ENCODE measurements at places on chromosomes 7 and 10.

DNA sequence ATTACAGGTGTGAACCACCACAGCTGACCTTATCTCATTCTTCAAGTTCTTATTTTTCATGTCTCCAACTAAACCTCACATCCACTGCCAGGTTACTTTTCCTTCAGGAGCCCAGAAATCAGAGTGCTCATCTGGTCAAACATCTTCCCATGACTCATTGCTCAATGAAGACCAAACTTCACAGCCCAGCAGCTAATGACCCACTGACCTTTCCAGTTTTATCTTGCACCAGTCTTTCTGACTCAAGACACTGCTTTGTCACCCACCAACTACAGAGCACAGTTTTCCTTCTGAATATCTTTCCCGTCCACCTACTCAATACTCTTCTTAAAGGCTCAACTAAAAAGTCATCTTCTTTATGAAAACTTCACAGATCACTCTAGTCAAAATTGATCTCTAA is 245.1 kb downstream of the CHCHD3 start:
- DNase-seq: peak; percentile 7

GRCh38 chr7:114924038-114924712 is 2.3 kb downstream of the MDFIC start:
- DNase-seq: no peak

- peak; percentile 86 for DNase-seq
Measured at GRCh38 chr10:113788604-113789083, 37.2 kb downstream of the PLEKHS1 start.

- no peak for DNase-seq
Measured at GRCh38 chr7:45082031-45082830, 6.5 kb downstream of the NACAD start.

GRCh38 chr7:101880282-101881054 is 63.0 kb downstream of the CUX1 start:
- no peak for DNase-seq

GRCh38 chr7:15367897-15368296 is 193.9 kb downstream of the AGMO start:
- no peak for DNase-seq

DNA sequence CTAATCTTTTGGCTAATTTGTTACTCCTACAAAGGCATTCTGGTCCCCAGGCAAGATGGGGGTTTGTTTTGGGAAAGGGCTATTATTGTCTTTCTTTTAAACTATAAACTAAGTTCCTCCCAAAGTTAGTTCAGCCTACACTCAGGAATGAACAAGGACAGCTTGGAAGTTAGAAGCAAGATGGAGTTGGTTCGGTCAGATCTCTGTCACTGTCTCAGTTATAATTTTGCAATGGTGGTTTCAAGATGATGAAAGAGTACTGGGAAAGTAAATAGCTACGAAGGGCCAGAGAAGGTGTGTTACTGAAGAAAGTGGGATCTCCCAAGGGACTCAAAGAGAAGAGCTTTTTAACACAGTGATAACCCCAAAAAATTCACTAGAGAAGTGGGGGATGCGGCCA is 10.3 kb upstream of the MYO1G start:
- DNase-seq: no peak

DNA sequence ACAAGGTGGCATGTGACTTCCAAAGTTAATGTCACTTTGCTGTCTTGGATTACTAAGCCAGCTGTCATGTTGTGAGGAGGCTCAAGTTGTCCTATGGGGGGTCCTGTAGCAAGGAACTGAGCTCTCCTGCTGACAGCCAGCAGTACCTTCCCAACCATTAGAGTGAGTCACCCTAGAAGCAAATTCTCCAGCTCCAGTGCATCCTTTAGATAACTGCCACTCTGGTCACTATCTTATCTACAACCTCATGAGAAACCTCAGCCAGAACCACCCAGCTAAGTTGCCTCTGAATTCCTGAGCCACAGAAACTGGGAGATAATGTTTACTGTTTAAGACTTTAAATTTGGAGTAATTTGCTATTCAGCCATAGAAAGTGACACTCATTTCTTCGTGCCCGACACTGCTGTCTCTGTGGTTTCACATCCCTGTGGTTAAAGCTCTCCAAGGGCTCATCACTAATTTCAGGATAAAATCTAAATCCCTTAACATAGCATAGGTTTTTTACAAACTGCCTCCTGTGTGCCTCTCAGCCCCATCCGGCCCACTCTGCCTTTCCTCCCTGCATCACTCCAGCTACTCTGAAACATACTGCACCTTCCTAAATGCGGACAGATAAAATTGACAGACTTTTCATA is 83.5 kb downstream of the PRR15 start:
- DNase-seq: no peak

GRCh38 chr7:65235586-65235985 is 138.1 kb upstream of the ZNF92 start:
- DNase-seq: no peak

DNA sequence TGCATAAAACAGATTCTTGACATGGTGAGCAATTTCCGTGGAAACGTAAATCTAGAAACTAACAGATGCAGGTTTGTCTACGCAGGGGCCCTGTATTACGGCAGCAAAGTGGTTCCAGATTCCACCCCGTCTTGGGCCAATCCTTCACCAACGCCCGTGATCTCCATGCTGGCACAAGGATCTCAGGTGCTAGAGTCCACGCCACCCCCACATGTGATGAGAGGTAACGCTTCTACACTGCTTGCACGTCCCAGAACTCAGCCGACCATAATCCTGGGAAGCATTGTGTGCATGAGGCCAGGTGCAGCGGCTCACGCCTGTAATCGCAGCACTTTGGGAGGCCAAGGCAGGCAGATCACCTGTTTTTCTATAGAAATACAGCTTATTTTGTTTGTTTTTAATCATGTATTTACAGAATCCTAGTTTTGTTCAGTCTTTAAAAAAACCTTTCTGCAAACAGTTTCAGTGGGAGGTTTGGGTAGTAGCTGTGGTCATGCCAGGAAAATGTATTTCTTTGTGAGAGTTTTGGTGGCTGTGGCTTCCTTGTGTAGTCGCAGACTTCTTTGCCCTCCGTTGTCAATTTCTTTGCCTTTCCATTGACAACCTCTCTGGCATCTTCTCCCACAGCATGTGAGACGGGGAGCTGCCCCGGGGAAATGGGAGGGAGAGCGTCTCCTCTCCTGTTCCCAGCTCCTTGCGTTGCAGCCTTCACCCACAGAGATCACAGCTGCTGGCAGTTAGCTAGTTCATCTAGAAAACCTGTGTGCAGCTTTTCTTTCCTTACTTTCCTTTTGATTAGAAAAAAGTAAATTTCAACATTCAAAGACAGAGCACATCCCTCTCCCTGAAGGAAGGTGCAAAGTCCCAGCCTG is 35.7 kb downstream of the ITIH2 start:
- no peak for DNase-seq

DNA sequence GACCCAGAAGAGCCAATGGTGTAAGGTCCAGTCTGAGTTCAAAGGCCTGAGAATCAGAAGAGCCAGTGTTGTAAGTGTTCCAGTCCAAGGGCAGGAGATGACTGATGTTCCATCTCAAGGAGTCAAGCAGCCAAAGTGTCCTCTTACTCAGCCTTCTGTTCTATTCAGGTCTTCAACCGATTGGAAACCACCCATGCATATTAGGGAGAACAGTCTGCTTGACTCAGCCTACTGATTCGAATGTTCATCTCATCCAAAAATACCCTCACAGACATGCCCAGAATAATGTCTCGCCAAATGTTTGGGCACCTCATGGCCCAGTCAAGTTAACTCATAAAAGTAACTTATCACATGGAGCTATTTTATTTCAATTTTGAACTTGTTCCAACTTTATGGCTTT is 2.9 kb upstream of the WDFY4 start:
- no peak for DNase-seq

DNA sequence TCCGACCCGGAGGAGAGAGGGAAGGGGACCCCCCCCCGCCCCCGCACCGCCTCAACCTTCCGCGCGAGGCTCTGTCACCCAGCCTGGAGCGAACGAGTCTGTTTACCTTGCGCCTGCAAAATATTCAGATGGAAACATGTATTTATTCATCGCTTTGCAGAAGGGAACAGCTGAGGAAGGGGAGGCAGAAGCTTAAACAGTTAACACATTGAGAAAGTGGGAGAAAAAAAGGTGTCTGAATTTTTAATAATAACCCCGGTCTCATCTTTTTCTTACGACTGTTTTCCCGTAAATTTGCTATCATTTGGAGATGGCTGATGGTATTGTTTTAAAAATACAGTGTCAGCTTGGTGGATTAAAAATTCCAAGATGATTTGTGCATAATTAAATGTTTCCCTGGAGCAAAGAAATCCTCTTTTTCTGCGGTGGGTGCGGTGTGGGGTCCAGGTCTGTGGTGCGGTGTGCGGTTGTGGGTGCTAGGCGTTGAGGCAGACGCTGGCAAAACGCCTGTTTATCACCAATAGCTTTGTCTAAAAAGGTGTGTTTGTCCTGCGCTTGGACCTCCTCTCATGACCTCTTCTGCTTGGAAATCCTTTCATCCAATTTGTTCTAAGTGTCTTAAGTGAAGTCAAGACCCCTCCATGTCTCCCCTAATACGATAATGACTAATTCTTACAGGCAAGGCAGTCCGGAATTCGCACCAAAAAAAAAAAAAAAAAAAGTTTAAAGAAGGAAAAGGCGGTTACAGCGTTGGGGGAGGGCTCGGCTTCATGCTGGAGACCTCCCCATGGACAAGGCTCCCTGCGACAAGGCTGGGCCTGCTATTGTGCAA is 1.6 kb downstream of the UNCX start:
- no peak for DNase-seq

GRCh38 chr7:126177782-126178181 is 1075.0 kb downstream of the GRM8 start:
- no peak for DNase-seq

DNA sequence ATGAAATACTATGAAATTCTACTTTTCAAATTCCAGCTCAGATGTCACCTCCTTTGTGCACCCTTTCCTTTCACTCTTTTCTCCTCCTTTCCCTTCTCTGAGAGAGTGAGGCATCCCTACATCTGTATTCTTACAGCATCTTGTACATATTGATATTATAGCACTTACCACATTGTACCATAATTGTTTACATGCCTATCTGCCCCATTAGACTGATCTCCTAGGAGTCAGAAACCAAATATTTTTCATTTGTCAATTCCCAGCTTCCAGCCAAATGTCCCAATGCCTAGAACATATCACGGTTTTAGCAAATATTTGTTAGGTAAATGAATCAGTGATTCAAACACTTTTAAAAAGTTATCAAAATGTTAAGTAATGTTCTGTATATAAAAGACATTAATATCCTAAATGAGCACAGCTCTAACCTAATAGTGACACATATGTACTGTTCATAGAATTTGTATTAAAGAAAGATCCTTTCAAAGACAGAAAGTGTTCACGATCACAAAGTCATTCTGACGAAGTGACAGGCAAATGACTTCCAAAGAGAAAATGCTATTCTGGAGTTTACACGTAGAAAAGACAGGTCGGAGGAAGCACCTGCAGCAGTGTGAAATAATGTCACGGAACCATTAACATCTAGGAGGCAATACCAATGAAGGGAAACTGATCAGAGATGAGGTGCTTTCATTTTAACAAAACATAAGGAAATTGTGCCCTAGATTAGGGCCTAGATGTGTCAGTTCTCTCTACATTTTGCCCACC is 774.2 kb downstream of the MAGI2 start:
- DNase-seq: no peak

DNA sequence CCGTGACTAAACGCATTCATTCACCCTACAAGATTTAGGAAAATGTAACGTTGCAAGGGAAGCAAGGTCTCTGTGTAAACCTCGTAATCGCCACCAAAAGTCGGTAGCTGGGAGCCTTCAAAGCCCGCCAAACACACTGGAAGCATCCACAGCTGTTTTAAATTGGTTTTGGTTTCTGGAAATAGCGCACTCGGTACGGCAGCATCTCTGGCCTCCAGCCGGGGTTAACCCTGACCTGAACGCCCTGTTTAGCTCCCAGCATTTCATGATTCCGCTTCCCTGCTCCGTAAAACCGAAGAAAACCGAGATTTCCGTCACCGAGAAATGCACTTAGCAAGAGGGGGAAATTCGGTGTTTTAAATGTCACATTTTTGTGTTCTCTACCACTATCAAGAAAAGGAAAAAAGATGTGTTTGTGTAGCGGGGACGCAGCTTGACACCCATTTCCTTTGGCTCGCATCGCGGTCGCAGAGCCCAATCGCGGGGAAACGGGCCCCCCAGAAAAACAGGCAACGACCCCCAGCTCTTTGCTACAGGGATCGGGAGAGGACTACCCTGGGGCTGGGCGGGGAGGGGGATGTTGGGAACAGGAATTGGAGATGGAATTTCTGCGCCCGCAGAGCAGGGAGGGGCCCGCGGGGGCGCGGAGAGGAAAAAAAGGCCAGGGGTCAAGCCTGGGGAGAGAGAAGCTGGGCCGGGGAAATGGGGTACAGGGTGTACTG is 646 bp downstream of the SGCE start:
- peak; percentile 54 for DNase-seq

GRCh38 chr10:73433538-73433867 is at the start of gene MSS51:
Gene MSS51 (minus strand): TSS chr10:73433561. CDS start chr10:73428284, 5,277 bp downstream.
- DNase-seq: no peak

GRCh38 chr7:29562307-29562706 is 1.3 kb upstream of the PRR15 start:
- DNase-seq: no peak

- peak; percentile 75 for DNase-seq
Measured at GRCh38 chr7:30164567-30164966, 29.8 kb downstream of the MTURN start.

GRCh38 chr10:25896421-25896820 is 37.6 kb upstream of the MYO3A start:
- DNase-seq: no peak

DNA sequence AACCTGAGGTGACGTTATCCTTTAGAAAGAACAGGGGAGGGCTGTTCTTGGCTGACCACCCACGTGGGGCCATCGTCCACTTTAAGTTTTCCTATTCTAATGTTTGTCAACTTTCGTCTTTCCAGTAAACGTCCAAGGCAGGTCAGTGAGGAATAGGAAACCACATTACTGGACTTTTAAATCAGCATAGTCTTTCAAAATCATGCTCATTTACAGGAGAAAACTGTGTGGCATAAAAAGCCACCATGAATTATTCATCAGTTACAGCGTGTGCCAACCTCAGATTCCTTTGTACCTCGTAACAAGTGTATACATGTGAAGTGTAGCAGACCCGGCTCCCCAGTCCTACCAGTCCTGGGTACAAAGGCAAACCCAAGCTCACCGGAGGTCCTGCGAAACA is 25.1 kb upstream of the ABLIM1 start:
- DNase-seq: no peak

GRCh38 chr10:48464871-48465736 is 139.8 kb downstream of the ARHGAP22 start:
- DNase-seq: no peak
